ENCODE measurements at places on chromosomes 6 and 20.
A peak's percentile ranks its signal among the peaks of the same experiment; 100 is the strongest.

DNA sequence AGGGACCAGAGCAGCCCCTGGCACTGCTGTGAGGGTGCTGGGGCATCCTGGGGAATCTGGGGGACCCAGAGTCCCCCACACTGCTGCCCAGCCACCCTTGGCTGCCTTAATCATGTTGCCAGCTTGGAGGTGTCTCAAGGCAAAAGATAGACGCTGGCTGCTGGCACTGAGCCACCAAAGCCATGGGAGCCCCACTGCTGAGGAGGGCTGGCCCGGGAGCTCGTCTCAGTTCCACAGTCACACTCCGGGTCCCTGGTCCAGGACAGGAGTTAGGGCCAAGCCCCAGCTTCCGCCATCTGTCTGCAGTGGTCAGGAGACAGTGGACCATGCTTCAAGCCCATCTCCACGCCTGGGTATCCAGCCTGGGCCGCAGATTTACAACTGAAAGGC is 41.0 kb upstream of the HMGA1 start:
- no peak for DNase-seq

DNA sequence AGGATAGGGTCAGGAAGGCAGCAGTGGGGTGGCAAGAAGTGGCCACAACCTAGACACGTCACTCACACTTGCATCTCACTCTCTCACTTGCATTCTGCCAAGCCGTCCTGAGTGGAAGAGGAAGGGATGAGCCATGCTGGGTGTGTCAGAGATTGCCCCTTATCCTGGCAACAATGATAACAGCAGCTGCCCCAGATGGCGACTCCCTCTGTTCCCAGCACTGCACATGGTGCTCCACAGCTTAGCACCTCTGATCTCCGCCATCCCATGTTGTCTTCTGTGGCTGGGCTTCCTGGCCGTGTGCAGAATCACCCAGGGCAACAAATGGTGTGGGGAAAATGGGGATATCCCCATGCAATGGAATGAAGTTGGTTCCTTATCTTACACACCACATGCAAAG is 11.1 kb downstream of the KCNB1 start:
- DNase-seq, result no peak

- no peak for DNase-seq
Observed at GRCh38 chr6:165744555-165745228, 81.7 kb upstream of the PDE10A start.

DNA sequence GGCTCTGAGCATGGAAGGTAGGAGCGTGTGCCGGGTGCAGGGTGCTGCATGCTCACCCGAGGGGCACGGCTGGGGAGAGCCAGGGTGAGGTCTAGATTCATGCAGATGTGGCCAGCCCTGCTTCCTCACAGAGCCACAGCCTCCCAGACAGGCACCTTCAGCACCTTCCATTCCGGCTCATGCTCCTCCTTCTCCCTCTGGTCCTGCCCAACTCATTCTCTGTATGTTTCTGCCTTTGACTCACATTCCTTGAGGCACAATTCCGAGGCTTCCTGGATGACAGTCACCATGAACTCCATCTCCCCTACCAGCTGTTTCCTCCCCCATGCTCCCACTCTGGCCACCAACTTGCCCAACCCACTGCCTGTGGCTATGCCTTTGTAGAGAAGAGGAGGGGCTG is 35.4 kb downstream of the DACT2 start:
- no peak for DNase-seq

GRCh38 chr6:22392711-22393110 is 95.9 kb upstream of the PRL start:
- no peak for DNase-seq

DNA sequence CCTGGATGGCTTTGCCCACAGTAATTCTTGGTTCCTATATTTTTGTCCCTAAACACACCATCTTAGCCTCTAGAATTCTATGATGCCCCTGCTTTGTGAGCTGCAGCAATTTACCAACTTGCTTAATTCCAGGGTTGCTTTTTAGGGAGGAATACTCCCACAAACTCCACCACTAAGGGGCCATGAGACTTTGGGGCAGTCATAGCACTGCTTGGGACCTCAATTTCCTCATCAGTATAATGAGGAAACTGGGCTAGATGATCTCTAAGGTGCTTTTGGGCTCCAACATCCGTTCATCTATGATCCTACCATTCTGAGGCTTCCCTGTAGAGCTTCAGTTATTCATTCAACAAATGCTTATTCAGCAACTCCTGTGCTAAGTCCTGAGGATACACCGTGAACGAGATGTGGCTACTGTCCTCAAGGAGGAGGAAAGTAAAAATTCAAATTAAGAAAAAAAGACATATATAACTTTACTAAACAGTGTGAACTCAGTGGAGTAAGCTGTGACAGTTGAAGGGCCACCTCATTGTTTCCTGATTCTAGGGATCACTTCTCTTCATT is 75.3 kb downstream of the PRDM1 start:
- no peak for DNase-seq

DNA sequence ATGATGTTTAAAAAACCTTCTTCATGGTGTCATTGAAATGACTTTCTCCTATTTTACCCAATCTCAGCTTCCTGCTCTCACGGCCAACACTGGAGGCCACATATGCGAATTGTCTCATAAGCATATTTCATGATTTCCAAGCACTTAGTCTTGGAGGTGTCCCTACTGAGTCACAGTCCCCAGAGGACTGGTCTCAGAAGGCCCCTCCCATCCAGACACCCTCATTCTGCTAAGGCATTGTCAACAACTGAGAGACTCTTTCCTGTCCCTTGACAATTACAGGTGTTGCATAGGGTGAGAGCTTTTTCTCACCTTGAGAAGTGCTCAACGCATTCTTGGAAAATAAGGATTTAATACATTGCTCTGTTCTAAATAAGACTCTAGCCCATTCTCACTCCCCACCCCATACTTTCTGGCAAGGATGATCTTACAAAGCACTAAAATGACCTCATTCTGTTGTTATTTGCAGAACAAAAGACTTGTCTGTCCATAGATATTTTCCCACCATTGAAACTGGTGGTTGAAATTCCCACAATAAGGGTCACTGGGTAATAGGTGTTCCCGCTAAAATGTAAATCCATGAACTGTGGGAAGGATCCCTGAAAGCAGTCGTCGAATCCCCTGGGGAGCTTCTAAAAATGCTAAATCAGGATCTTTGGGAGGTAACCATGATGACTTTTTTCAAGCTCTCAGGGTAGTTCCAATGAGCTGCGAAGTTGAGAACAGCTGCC is 32.3 kb upstream of the SLC22A23 start:
- no peak for DNase-seq

GRCh38 chr20:5557123-5557522 is 193.1 kb upstream of the SHLD1 start:
- peak; percentile 61 for DNase-seq

GRCh38 chr6:11291582-11291981 is 59.1 kb upstream of the NEDD9 start:
- DNase-seq, result no peak

GRCh38 chr6:19869464-19869863 is 32.3 kb downstream of the ID4 start:
- no peak for DNase-seq

GRCh38 chr6:124433387-124434160 is 528.7 kb upstream of the RNF217 start:
- no peak for DNase-seq

DNA sequence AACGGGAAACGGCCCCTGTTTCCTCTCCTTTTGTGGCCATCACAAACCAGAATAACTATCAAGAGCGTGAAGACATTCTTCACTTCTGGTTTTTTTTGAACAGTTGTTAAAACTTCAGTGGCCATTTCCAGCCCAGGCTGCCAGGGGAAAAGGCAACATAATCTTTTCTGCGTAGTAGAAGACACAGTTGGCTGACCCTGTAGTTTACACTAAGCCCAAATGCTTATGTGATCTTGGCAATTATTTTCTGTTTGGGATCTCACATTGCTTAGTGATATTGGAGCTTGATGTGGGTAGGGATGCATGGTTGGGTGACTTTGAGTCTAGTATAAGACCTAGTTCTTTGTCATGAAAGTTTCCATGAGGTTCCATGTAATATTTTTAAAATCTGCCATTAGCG is 449.4 kb upstream of the CDH4 start:
- DNase-seq, result no peak

- DNase-seq, result no peak
Observed at GRCh38 chr6:136701045-136701444, 91.2 kb downstream of the MAP3K5 start.

- DNase-seq, result no peak
Observed at GRCh38 chr6:37489697-37490336, 9.9 kb downstream of the CCDC167 start.

DNA sequence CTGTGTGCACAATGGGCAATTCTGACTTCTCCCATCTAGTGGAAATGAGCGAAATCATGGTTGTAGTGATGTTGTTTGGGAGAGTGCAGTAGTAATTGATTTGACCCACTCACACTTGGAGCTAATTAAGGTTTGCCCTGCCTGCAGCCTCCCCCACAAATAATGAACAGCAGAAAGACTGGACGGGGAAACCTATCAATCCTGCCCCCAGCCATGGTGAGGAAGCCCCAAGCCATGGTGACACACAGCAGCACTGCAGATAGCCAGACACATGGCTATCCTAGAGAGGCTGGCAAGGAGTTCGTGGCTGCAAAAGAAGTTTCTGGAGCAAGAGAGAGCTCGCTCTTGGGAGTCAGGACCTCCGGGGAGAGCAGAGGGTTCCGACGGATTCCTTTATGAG is 27.8 kb downstream of the SAYSD1 start:
- no peak for DNase-seq

- DNase-seq, result no peak
Observed at GRCh38 chr6:53294611-53295010, 54.1 kb downstream of the ELOVL5 start.

DNA sequence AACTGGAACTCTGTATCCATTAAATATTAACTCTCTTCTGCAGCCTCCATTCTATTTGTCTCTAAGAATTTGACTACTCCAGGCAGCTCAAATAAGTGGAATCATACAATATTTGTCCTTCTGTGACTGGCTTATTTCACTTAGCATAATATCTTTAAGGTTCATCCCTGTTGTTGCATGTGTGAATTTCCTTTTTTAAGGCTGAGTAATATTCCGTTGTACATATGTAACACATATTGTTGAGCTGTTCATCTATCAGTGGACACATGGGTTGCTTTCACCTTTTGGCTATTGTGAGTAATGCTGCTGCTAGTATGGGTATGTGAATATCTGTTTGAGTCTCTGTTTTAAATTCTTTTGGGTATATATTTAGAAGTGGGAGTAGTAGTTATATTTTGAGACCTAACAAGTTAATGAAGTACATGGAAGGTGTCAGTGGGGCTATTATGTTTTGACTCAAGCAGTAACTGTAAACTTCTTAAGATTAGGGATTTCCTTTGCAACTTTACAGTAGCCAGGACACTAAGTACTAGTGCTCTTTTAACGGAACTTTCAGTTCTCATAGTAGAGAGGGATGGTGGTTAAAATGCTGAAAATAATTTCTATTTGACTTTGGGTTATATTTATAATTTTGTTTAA is 29.7 kb upstream of the TMEM217 start:
- no peak for DNase-seq

- no peak for DNase-seq
Observed at GRCh38 chr20:17772005-17772343, 72.2 kb downstream of the BANF2 start.

GRCh38 chr20:22352019-22352418 is 232.4 kb downstream of the FOXA2 start:
- no peak for DNase-seq

GRCh38 chr6:83505356-83505755 is 7.0 kb upstream of the PRSS35 start:
- DNase-seq, result no peak

DNA sequence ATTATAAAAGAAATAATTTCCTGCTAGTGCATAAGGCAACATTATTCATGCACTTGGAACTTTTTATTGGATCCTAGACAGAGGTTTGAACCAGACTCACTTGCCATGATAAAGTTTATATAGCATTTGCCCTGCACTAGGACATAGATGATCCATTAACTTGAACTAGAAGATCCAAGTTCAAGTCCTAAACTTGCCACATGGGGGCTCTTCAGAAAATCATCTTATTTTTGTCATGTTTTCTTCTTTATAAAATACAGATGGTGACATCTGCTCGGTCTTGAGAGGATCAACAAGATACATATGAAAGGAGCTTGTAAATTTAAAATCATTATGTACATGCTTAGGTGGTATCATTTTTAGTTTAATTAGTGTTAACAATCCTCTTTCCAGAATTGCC is 94.5 kb downstream of the SIM1 start:
- DNase-seq, result no peak

DNA sequence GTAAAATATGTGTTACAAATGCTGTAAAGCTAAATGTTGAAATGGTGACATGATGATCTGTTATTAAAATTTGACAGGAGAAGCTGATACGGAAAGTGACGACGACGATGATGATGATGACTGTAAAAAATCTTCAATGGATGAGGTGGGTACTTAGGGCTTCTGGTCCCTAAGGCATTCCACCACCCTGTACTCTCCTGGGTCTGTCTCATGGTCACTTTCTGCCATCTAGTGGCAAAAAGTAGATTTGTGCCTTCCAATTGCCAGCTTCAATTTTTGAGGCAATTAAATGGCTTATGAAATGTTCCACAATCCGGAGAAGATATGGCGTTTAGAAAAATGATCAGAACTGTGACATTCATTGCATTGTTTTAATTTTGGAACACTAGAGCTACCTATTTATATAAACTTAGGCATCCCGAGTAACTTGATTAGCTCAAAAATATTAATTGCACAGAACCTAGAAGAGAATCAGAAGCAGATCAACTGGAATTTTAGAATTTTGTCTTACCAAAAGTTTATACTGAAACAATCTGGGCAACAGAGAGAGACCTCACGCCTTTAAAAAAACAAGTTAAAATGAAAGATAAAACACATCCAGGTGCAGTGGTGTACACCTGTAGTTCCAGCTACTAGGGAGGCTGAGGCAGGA is 346.5 kb upstream of the PLCB4 start:
- DNase-seq, result no peak

- DNase-seq, result no peak
Observed at GRCh38 chr6:169158691-169159090, 95.0 kb downstream of the THBS2 start.

DNA sequence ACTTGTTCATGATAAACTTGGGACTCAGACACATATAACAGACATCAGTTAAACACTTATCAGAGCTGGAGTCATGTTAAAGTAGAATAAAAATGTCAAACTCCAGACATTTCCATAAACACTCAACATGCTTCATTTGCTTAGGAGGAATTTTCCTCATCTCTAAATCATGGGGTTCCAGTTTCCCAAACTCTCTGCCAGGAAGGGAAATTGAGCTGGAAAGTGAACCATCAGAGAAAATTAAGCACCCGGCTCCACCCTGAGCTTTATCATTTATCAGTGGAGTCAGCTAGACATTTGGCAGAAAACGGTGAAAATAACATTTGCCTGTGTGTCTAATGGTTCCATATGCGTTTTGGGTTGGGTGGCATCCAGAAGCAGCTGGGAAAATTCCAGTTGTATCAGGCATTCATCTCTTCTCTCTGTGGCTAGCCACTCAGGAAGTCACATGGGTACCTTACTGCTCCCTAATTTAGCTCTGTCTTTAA is 25.3 kb upstream of the ZNFX1 start:
- DNase-seq, result no peak

GRCh38 chr6:15595461-15596173 is 67.2 kb downstream of the DTNBP1 start:
- no peak for DNase-seq

- DNase-seq, result no peak
Observed at GRCh38 chr6:18567380-18567779, 180.2 kb downstream of the RNF144B start.
